ENCODE measurements at places on chromosomes 7 and 10.

GRCh38 chr10:71774916-71775702, 1.8 kb upstream of the VSIR start:
- no peak for DNase-seq

- DNase-seq: no peak
These were observed 25.9 kb downstream of the HABP2 start for GRCh38 chr10:113578773-113579172.

DNA sequence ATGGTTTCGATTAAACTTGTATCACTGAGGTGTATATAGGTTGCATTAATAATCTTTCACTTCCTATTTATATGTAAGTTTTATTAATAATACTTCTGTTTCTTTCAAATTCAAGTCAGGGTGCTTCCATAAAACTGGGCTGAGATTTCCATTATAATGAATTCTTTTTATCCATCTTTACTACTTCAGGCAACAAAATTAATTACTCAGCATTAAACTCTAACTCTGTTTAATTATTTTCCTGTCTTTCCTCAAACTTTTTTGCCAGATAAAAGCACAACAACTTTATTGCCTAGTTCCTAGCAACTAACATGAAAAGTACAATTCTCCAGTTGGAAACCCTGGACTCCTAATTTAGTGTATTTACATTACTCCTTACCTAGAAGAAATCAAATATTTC, 3.0 kb upstream of the MINDY3 start:
- DNase-seq: no peak

DNA sequence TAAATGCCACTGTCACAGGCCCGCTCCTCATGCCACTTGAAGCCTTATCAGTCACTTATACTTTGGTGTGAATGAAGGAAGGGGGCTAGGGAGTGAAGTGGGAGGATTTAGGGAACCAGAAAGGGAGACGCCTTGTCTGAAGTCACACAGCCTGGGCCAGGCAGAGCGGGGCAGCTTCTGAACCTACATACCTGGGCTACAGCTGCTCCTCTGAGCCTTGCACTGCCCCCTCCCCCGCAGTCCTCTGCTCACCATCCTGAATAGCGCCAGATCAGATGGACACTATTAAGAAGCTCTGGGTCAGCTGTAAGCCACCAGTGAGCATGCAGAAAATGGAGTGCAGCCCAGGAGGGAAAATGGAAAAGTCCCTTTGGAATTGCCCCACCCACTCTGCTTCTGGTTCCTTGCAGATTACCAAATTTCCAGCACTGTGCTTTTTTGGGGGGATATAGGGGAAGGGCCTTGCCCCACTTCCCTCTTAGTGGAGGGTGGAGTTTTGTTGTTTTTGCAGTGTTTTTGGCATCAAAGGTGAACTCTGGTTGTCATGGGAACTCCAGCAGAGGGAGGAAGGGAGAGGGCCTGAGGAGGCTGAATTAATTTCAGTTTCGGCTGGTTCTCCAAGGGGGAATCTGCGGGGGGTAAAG, 35.0 kb upstream of the ADCYAP1R1 start:
- no peak for DNase-seq

GRCh38 chr7:103292122-103292521, 5.1 kb upstream of the PMPCB start:
- no peak for DNase-seq

Data from stimulated activated CD4-positive, alpha-beta T cell treated with anti-CD3 and anti-CD28 coated beads, TNF-alpha, amount 100 ng/mL, for 48 hours (primary cell).